ENCODE measurements at places on chromosomes 12 and 14.
A peak's percentile ranks its signal among the peaks of the same experiment; 100 is the strongest.

- no peak for DNase-seq
Observed at GRCh38 chr12:127178463-127178862, 1088.5 kb upstream of the TMEM132C start.

GRCh38 chr14:67389275-67389674 is 22.7 kb downstream of the PLEK2 start:
- DNase-seq: no peak

DNA sequence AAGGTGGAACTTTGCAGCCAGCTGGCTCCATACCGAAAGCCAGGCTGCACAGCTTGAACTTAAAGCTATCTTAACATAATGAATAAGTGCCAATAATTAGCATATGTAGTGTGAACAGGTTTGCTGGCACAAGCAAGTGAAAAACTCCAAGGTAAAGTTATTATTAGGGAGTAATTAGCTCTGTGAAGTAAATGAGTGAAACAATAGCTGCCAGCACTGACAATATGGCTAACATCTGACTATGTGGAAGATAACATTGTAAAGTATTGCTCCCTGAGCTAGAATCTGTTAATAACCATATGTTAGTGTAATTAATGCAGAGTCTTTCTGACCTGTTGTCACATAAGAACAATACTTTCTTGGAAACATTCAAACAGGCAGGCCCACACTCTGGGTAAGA is 246.4 kb downstream of the SOX5 start:
- no peak for DNase-seq

DNA sequence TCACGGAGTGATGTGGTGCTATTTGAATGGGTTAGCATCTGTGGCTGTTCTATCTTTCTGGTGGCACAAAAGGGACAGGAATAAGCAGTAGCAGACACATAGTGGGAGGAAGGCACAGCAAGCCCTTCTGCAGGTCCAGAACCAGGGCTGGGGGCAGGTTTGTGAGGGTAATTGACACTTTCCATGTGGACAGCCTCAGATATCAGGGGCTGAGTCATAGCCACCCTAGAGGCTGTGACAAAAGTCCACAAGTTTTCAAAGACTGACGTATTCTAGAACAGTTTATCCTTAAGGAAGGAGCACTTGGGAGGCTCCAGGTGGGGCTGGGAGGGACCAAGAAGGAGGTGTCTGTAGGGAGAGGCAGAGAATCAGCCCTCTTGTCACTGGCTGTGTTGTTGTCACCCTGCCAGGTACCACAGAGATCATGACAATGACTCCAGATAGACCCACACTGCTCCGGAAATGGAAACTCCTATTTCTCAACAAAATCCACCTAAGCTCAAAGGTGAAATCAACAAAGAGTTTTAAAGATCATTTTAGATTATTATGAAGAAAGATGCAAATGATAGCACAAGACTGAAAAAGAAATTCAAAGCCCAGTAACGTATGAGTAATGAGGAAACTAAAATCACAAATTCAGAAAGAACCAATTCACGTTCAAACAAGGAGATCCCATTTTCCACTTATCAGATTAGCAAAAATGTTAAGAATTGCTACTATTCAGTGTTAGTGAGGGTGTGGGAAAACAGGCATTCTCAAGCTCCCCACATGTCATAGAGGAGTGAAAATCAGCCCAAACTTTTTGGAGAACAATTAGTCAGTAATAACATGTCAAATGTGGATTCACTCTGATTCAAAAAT is 48.3 kb downstream of the NFKBIA start:
- peak; percentile 46 for DNase-seq

DNA sequence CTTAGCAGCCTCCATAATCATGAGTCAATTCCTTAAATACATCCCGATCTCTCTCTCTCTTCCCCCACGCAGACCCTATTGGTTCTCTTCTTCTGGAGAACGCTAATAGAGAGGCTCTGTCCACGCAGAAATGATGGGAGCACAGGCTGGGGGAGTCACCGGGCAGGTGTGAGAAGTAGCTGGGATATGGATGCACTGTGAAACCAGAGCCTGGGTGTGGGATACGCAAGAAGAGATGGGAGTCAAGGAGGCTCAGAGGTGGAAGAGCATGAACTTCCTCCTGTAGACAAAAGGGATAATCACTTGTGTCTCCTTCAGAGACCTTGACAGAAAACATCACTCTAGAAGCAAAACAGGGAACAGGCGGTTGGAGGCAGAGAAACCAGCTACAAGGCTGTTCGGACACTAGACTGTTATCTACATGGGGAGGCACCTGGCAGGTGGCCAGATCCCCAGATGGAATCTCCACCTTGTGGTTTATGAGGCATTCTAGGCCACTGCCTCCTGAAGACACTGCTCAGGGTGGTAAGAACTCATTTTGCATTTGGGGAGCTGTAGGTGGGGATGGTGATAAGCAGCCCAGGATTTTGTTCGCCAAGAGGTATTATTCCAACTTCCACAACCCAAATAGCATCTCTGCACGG is 7.2 kb upstream of the SELPLG start:
- DNase-seq: no peak

- DNase-seq: peak; percentile 89
Observed at GRCh38 chr14:99579120-99579836, 24.7 kb downstream of the CCDC85C start.

GRCh38 chr12:122203301-122204166 is at the start of gene B3GNT4:
Gene B3GNT4, plus strand, starts transcription at chr12:122203709. Its CDS starts 910 bp downstream, at chr12:122204619.
- peak; percentile 78 for DNase-seq

GRCh38 chr12:4288296-4289131 is 15.0 kb downstream of the CCND2 start:
- DNase-seq: no peak

DNA sequence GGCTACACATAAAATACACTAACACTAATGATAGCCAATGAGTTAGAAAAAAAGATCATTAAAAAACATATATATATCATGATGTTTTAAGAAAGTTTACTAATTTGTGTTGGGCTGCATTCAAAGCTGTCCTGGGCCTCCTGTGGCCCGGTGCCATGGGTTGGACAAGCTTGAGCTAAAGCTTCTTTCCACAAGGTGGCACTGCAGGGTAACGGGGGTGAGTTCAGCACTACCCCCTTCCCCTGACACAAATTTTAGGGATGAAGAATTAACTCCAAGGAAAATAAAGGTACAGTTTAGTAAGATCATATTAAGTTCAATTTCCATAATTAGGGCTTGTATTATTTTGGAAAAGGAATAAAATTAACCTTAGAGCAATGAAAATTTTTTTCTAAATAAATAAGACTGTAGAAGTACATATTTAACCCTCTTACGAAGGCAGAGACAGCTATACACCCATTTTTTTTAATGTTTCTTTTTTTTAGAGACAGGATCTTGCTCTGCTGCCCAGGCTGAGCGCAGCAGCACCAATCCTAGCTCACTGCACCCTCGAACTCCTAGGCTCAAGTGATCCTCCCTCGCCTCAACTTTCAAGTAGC is 38.9 kb downstream of the PPP1R13B start:
- DNase-seq: peak; percentile 78

GRCh38 chr14:58287607-58288042 is 10.7 kb upstream of the ARID4A start:
- DNase-seq: no peak

GRCh38 chr14:89000007-89000942 is 175.8 kb downstream of the TTC8 start:
- peak; percentile 97 for DNase-seq

- DNase-seq: no peak
Observed at GRCh38 chr12:114700392-114701103, 16.6 kb upstream of the TBX3 start.

- no peak for DNase-seq
Observed at GRCh38 chr12:120941846-120942405, 36.4 kb upstream of the HNF1A start.

DNA sequence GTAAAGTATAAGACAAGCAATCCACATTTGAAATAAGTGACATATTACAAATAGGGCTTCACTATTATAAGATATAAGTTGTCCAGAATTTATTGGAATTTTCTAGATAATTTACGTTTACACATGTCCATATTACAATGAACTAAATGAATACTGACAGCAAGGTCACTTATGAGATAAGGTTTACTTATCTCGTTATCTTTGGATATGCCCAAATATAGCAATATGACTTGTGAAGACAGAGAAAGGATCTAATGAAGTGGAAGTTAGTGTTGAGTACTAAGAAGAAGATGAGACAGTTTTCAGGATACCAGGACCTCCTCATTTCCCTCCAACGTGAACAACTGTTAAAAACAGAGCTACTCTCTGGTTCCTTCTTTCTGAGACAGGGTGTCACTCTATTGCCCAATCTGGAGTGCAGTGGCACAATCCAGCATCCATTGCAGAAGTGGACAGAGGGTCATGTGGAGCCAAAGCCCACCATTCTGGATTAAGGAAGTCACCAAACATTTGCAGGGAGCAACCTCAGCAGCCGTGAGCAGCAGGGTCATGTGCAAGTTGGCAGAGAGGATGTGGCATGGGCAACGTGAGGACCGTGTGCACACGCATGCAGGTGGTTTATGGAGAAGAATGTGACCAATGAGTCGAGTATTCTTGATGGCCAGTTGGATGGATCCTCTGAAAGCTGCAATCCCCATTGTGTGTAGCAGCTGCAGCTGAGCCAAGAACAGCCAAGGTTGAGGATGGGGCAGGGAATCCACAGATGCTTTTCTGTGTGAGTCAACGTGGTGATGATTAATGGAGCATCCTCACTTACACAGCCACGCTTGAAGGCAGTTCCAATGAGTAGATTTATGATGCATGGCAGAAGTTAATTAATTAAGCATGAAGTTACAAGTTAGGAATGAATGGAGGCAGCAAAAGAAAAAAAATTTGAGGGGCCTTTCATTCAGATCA is 111.0 kb downstream of the BICD1 start:
- DNase-seq: peak; percentile 82

GRCh38 chr12:114729731-114730130 is 45.8 kb upstream of the TBX3 start:
- DNase-seq: peak; percentile 61

DNA sequence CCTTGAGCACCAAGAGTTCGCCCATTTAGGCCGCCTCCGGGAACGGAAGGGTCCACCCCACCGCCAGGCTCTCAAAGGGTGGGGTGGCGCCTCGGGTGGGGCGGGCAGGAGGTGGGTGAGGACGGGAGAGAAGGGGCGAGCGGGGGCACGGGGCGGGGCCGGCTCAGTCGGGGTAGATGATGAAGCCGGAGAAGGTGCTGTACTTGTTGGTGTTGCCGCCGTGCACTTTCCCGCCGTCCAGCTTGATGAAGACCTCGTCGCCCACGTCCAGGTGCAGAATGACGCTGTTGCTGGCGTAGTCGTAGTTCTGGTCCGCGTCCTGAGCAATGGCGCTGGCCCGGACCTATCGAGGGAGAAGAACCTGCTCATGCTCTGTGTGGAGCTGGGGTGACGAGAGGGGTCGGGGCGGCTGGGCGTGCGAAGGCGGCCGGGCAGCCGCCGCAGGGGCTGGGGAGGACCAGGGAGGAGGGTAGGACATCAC is 4.1 kb downstream of the C1QL4 start:
- DNase-seq: no peak
